Stimulated activated CD8-positive, alpha-beta memory T cell treated with anti-CD3 and anti-CD28 coated beads, Interleukin-4, amount 100 ng/mL, for 4 hours (primary cell): ENCODE measurements at places on chromosomes 7 and 10.

- no peak for DNase-seq
Observed at GRCh38 chr10:54449056-54449455, 352.0 kb downstream of the PCDH15 start.

- no peak for DNase-seq
Observed at GRCh38 chr7:5170251-5170650, 19.8 kb upstream of the WIPI2 start.

GRCh38 chr10:107826171-107826570 is 661.7 kb upstream of the SORCS1 start:
- DNase-seq = no peak

GRCh38 chr10:109880886-109881768 is 42.2 kb downstream of the XPNPEP1 start:
- DNase-seq = no peak

GRCh38 chr7:38781991-38782390 is 127.0 kb downstream of the VPS41 start:
- no peak for DNase-seq

DNA sequence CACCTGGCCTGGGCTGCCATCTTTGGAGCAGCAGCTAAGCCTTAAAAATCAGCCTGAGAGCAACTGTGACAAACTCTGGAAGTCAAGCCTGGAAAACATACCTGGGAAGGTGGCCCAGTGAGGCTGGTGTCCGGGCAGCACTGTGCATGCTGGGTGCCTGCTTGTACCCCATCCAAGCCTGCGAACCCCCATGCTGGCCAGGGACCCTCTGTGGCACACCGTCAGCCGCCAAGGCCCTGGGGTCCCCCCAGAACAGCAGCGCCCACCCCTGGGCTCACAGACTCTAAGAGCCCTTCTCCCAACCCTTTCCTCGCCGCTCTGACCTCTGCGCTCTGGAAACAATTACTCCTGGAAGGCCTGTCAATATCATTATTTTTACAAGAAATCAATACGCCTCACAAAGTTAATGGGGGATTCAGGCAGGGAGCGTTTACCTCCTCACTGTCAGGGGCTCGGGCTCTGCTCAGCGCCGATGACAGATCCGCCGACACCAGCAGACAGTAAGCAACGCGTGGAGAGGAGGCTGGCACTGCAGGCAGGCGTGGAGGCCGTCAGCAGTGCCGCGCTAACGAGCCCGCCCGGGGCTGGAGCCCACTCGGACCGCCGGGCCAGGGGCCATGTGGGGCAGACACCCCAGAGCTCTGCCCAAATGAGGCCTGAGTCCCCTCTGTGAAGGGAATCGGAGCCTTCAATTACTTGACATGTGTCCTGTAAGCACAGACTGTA is 54.4 kb downstream of the EBF3 start:
- DNase-seq = no peak

GRCh38 chr10:22002591-22003176 is 846 bp downstream of the DNAJC1 start:
- no peak for DNase-seq

DNA sequence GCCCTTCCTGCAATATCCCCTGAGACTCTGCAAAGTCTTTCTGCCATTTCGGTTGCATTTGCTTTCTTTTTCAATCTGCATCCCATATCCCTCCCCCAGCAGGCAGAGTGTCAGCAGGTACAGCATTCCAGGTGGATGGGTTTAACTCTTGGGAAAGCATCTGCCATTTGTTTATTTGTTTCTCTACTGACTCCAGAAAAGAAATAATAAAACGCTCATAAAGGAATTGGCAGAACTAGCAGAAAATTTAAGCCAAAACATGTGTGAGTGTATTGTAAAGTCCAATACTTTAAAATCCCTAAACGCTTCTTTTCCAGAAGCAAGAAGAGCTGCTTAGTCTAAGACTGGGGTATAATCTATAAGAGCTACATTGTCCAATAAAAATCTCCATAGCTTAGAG is 393.8 kb downstream of the TNS3 start:
- no peak for DNase-seq
